ENCODE measurements at places on chromosomes 13 and 19.

DNA sequence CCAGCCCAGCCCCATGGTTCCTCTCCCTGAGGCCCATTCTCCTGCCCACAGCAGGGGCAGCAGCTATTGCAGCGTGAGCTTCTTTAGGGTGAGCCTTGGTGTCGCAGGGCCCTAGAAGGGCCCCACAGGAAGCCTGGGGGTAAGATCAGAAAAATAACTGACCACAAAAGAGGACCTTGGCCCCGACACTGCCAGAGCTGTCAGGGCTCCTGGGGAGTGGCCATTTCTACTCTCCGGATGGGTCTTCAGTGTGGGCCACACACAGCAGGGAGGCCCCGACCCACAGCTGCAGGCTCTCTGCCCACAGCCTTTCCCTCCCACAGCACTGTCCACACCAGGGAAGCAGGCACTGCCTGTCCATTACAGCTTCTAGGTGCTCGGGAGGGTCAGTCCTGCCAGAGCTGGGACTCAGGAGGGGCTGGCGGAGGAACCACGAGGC lies 3.5 kb upstream of the SIGLEC8 start:
- peak; percentile 42 for DNase-seq

- DNase-seq = no peak
These were observed 155.6 kb downstream of the TM9SF2 start for GRCh38 chr13:99656844-99657381.

DNA sequence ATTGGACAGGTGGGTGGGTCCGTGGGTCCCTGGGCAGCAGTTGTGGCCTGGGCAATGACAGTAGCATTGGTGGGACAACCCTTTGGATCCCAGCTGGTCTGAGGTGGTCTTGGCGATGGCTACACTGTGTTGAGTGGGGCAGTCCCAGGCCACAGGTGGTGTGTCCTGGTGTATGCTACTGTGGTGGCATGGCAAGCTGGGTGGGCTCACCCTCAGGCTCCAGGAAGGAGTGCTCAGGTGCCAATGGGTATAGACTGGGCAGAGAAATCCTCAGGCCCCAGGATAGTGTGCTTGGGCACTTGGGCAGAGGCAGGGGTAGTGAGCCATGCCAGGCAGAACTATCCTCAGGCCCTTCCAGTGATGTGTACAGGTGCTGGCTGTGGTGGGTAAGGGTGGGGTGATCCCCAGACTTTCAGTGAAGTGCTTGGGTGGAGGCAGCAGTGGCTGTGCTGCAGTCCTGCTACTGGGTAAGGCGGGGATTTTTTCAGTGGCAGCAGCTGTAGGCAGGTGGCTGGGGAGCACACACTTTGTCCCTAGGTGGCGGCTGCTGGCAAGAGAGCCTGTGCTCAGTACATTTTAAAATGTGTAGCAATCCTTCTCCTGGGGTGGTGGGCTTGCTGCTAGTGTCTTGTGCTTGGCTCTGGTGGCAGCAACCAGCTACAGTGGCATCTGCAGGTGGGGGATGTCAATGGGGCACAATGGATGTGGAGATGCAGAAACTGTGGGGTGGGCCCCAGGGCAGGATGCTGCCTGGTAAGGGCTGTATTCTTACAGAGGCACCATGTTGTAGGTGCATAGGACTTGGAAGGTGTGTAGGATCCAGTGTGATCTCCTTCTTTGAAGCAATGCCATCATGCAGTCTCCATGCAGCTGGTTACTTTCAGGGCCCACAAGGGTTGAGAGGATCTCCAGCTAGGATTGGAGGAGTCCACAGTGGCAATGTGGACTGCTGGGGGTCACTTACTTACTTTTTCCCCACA lies 64.9 kb downstream of the DNAJC3 start:
- no peak for DNase-seq

GRCh38 chr13:98791611-98792010 lies 39.1 kb upstream of the SLC15A1 start:
- DNase-seq = no peak

DNA sequence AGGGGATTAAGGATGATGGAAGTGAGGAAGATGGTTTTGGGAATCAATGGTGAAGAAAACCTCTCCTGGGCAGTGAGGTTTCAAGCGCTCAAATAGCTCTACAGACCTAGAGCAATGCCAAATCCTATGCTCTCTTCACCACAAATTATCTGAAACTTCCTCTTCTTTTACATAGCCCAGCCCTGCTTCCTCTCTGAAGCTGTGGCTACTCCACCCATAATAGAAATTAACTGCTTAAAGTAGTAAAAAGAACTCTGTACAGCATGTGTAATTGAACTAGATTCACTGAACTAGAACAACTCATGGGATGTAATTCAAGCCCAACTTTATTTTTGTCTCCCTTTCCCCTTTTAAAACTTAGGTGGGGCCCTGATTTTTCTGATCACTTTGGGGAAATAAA lies 20.4 kb upstream of the IFT88 start:
- DNase-seq = no peak

DNA sequence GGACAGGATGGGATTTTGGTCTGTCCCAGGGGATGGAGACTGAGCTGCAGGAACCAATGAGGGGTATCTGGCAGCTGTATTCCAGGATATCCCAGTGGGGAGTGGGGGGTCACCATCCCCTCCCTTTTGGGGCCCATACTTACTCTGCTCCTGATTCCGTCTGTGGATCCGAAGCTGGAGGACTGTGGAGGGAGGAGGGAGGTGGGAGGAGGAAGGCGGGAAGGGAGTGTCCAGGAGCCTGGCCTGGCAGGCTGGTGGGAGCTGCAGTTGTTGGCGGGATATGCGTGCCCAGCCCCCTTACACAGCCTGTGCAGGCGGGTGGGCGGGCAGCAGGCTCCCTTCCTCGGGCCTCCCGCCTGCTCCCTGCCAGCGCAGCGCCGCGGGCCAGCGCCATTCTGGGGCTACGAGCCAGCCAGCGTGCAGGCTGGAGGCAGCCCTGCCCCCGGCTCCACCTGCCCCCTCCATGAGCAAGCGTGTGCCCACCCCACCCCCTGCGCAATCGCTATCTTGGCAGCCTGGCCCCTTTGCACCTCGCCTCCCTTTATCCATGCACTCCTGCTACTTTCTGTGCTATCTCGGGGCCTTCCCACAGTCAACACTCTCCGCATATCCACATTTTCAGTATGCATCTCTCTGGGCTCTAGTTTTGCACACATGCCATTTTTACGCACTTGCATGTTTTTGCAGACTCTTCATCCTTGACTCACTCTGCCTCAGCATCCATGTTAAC lies 2.8 kb downstream of the MAMSTR start:
- peak; percentile 69 for DNase-seq

- no peak for DNase-seq
These were observed 1171.3 kb downstream of the EFNB2 start for GRCh38 chr13:105364191-105364590.

DNA sequence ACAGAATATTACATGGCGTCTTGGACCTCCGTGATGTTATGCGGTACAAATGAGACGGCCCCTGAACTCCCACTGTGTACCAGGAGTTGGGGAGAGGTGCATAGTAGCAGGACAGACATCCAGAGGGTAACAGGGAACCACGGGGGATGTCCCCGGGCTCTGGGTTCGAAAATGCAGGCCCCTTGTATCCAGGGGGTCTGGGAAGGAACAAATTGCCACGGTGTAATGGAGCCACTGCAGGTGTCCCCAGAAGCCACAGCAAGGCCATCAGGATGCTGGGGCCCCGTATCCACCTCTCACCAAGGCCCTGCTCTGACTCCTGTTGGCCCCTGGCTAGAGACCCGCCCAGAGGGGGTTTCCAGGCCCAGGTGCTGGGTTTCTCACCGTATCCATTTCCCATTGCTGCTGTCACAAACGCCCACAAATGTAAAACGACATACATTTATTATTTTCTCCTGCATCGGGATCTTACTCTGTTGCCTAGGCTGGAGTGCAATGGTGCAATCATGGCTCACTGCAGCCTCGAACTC lies 77.8 kb downstream of the INSR start:
- no peak for DNase-seq

DNA sequence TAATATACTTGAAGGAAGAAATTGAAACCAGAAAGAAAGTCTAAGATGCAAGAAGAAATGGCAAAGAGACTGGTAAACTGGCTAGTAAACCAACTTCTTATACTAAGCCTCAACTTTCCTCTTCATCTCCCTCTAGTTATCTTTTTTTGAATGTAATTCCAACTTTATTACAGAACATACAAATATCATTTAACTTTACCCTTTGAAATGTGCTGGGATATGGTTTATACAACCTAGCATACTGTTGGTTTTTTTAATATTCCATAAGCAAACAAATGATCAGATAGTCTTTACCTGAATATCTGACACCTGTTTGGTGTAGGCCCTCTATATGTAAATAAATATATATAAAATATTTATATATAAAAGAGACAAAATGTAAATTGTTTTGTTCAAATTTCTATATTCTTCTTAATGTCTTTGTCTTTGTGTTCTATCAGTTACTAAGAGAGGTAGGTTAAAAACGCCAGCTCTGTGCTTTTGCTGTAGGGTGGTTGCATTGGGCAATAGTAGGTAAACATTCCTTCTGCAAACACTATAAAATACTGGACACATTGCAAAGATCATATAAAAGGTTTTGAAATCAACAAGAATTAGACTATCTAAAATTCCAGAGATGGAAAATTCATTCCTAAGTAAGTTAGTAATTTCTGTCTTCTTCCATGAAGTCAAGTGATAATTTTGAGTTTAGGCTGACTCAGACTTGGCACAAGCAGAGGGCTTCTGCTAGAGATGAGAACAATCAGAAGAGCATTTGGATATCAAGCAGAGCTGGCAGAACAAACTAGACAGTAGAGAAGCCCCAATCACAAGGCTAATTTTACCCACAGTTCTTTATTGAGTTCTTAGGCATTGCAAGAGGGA lies 383.3 kb downstream of the RFC3 start:
- DNase-seq = no peak

- DNase-seq = no peak
These were observed 213.3 kb downstream of the KCNRG start for GRCh38 chr13:50228527-50228926.

- no peak for DNase-seq
These were observed 6.8 kb downstream of the ANO8 start for GRCh38 chr19:17327654-17328516.

GRCh38 chr13:63446329-63446728 lies 2030.7 kb upstream of the PCDH20 start:
- no peak for DNase-seq

- no peak for DNase-seq
These were observed 23.4 kb upstream of the NDUFS7 start for GRCh38 chr19:1360126-1360817.

DNA sequence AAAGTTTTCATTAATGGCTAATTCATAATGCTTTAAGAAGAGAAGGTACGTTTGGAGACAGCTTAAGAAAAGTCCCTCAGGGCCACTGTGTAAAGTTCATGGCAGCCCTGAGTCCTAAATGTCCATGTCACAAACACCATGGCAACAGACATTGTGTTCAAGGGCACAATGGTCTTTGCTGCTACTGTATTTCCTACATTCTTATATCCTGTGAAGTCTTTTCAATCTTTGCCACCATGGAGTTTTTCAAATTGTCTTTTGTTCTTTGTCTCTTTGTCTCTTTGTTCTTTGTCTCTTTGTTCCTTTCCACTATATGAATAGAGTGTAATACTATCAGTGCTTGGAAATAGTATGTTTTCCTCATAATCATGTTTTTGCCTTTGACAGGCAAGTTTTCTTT lies 178.8 kb downstream of the VWA8 start:
- DNase-seq = peak; percentile 61

DNA sequence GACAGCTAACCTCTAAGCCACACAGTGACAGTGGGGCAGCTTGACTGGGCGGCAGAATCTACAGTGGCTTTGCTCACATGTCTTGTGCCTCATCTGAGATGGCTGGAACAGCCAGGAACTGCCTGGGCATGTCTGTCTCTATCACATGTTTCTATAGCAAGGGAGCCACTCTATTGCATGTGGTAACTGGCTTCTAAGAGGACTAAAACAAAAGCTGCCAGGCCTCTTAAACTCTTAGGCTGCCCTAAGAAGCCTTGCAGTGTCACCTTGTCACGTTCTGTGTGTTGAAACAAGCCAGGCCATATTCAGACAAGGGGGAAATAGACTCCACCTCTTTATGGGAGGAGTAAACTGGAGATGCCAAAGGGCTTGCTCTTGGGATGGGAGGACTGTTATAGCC lies 122.9 kb upstream of the MAB21L1 start:
- no peak for DNase-seq

DNA sequence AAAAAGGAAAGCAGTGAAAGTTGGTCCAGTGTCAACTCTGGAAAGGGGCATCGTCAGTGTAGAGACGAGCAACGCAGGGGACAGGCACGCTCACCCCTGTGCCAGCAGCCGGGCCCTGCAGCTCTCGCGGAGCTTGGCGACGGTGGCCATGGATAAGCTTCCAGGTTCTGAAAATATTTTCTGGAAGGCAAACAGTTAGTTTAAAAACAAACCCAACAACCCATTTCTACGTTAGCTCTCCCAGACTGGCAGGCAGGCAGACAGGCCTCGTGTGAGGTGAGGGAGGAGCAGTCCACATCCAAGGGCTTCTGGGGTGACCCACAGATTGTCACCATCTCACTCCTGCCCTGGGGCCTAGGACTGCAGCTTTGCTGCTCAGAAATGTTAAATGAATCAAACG lies 27.4 kb downstream of the LAMP1 start:
- peak; percentile 41 for DNase-seq

GRCh38 chr19:30877661-30878113 lies 471.5 kb downstream of the TSHZ3 start:
- no peak for DNase-seq

GRCh38 chr19:16698914-16699313 lies 20.7 kb upstream of the NWD1 start:
- no peak for DNase-seq

Data from midbrain (tissue), 1 donor.